CD4-positive, alpha-beta memory T cell (primary cell): ENCODE measurements at places on chromosomes 7 and 10. TPM values are rescaled to one million over a fixed set of nuclear protein-coding genes. Genes with fewer than 3 reads are reported as not detected.

GRCh38 chr7:96127746-96128145 is 194.2 kb downstream of the SLC25A13 start:
- no peak overlapping the region for H3K4me3 ChIP-seq
- no peak overlapping the region for H3K27ac ChIP-seq
- H3K4me1 ChIP-seq = no peaks in the 10 kb centered on the region
- no peak for DNase-seq
- H3K27me3 ChIP-seq = no peaks in the 10 kb centered on the region
- H3K36me3 ChIP-seq = no peaks in the 10 kb centered on the region

- H3K36me3 ChIP-seq = no peaks in the 10 kb centered on the region
- H3K4me1 ChIP-seq = no peaks in the 10 kb centered on the region
- no peak overlapping the region for H3K27ac ChIP-seq
- H3K27me3 ChIP-seq = no peaks in the 10 kb centered on the region
- DNase-seq = no peak
- no peak overlapping the region for H3K4me3 ChIP-seq
Observed at GRCh38 chr7:117683430-117684175, 189.6 kb downstream of the CTTNBP2 start.

GRCh38 chr7:83248000-83248399 is 85.3 kb upstream of the PCLO start:
- no peak overlapping the region for H3K4me3 ChIP-seq
- no peaks in the 10 kb centered on the region for H3K4me1 ChIP-seq
- no peak for DNase-seq

DNA sequence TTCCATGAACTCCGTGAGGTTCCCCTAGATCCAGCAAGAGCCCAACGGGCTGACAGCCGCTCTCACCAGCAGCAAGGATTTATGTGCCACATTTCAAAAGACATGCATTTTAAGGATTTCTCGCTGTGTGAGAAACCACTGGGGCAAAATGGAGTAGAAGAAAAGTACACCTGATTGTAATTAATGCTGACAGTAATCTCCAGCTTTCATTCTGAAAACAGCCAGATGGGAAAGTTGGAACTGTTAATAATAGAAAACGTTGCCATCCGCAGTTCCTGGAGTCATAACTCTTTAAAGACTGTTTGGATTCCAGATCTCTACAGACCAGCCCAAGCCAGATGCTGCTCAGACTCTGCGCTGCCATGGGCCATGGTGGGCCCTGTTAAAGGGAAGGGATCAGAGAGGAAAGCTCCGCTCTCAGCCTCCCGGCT is 216.9 kb upstream of the GLI3 start:
- no peak for DNase-seq
- no peaks in the 10 kb centered on the region for H3K4me1 ChIP-seq
- no peaks in the 10 kb centered on the region for H3K36me3 ChIP-seq

GRCh38 chr10:43013065-43013464 is 63.8 kb upstream of the RET start:
- no peak overlapping the region for H3K27ac ChIP-seq
- DNase-seq = no peak
- no peaks in the 10 kb centered on the region for H3K36me3 ChIP-seq
- no peaks in the 10 kb centered on the region for H3K4me1 ChIP-seq
- no peaks in the 10 kb centered on the region for H3K27me3 ChIP-seq
- H3K4me3 ChIP-seq = no peak overlapping the region

GRCh38 chr7:158016180-158017097 is 571.2 kb downstream of the PTPRN2 start:
- DNase-seq = no peak
- no peak overlapping the region for H3K27ac ChIP-seq
- no peaks in the 10 kb centered on the region for H3K36me3 ChIP-seq
- no peaks in the 10 kb centered on the region for H3K27me3 ChIP-seq
- H3K4me1 ChIP-seq = peaks cover 7% of the 10 kb centered on the region
- H3K4me3 ChIP-seq = no peak overlapping the region

- H3K27ac ChIP-seq = no peak overlapping the region
- no peaks in the 10 kb centered on the region for H3K4me1 ChIP-seq
- no peaks in the 10 kb centered on the region for H3K27me3 ChIP-seq
- DNase-seq = no peak
- no peaks in the 10 kb centered on the region for H3K36me3 ChIP-seq
Observed at GRCh38 chr10:4270116-4270515, 485.1 kb upstream of the KLF6 start.

DNA sequence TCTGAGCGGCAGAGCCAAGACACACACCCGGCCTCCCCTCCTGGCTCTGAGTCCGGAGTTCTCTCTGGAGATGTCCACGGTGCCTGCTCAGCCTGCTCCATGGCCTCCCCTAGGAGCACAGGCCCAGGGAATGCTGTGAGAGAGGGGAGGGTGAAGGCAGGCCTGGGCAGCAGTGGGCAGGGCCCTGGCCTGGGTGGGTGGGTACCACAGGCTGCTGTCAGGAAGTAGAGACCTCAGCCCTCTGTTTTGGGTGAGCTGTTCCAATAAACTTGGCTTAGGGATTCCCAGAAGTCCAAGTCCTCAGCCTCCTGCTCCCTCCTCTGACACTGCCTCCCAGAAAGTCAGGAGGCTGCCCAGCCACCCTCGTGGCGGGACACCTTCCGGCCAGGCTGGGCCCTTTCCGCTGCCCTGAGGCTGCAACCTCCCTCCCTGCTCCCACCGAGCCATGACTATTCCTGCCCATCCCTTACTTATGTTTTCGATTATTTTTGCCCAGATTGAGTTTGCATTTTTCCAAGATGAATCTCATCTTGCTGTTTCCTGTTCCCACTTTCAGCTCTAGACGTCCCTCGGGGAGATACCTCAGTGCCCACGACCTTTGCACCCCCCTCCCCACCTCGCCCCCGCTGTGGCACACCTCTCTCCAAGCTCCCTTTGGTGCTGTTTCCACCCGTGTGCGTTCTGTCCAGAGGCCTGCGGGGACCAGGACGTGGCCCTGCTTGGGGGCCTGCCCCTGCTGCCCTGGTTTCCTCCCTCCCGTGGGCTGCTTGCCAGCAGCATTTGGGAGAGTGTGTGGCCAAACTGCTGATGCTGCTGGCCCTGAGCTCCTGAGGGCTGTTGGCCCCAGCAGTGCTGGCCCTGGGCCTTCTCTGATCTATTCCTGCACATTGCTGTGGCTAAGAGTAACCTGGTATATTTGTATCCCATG is 5.8 kb upstream of the POLM start:
- no peak for DNase-seq
- no peaks in the 10 kb centered on the region for H3K27me3 ChIP-seq
- H3K4me3 ChIP-seq = no peak overlapping the region
- H3K36me3 ChIP-seq = no peaks in the 10 kb centered on the region
- H3K27ac ChIP-seq = no peak overlapping the region
- no peaks in the 10 kb centered on the region for H3K4me1 ChIP-seq

DNA sequence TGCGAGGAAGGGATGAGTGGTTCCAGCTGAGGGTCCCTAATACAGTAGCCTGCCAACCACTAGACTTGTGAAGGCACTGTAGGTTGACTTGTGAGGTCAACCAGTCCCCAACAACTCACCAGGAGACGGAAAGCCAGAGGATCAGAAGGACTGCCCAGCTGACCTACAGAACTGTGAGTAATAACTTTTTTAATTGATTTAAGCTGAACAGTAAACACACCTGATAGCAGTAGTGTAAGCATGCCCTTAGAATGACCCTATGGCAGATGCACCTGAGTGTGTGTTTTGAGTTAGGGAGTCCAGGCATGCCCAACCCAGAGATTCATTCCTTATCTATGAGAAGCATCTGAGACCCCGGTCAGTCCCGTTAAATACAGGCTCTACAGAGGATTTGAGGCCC is 14.1 kb downstream of the PRLHR start:
- no peak overlapping the region for H3K4me3 ChIP-seq
- no peaks in the 10 kb centered on the region for H3K36me3 ChIP-seq
- no peaks in the 10 kb centered on the region for H3K27me3 ChIP-seq
- no peak overlapping the region for H3K27ac ChIP-seq
- DNase-seq = no peak

DNA sequence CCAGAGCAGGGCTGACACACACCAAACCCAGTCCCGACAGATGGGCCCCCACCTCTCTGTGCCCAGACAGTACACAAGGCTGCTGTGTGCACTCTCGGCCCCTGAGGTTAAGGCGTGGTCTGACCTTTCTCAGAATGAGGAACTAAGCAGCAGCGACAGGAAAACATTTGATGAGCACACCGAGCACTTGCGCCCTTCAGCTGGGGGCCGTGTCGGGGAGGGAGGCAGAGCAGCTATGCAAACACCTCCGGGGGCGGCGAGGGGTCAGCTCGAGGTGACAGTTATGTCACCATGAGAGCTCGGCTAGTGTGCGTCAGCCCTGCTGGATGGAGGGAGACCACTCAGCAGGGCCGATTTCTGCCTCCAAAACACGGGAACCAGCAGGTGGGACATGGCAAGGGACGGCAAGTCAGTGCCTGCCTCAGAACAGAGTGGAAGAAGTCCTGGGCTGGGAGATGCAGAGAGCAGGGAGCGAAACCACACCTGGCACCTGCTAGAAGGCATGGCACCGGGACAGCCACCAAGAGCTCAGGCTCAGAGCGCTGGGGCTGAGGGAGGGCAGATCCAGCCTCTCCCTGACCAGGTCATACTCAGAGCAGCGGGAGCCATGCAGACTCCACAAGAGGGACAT is 57.4 kb downstream of the CHST15 start:
- H3K27ac ChIP-seq = no peak overlapping the region
- no peaks in the 10 kb centered on the region for H3K27me3 ChIP-seq
- H3K4me1 ChIP-seq = peaks cover 7% of the 10 kb centered on the region
- no peaks in the 10 kb centered on the region for H3K36me3 ChIP-seq
- no peak overlapping the region for H3K4me3 ChIP-seq
- DNase-seq = no peak

DNA sequence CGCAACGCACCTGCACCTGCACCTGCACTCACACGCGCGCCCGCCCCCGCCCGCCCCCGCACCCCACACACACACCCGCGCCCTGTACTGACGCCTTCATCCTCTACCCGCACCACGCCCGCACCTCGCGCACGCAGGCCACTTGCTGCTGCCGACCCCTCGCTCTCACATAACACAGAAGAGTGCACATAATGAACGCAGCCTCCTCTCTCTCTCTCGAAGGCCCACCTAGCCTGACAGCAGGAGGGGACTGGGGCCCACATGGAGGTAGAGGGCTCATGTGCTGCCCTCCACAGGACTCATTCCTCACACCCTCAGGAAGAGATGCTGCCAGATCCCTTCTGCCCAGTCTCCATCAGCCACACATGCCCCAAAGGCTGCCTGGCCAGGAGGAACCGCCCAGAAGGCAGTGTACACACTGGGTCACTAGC is 432 bp upstream of the CAMK2B start:
- no peak for DNase-seq
- no peaks in the 10 kb centered on the region for H3K4me1 ChIP-seq
- peaks cover 6% of the 10 kb centered on the region for H3K27me3 ChIP-seq
- no peak overlapping the region for H3K27ac ChIP-seq
- H3K4me3 ChIP-seq = no peak overlapping the region

DNA sequence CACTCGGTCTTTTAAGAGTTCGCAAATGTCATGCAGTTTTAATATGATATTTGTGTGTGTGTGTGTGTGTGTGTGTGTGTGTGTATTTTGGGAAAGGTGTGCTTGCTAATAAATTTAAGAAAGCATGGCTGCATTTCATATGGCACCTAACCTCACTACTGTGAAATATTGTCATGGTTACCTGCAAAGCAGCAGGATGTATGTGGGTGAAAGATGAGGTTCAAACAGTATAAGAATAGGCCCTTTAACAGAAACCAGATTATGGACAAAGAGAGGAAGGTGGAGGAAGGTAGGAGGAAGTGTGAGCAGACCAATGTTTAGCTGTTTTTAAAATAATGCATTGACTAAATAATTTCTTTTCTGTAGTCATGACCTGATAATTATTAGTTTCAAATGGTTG is 73.5 kb upstream of the CACNA2D1 start:
- no peak for DNase-seq
- no peak overlapping the region for H3K4me3 ChIP-seq
- H3K27ac ChIP-seq = no peak overlapping the region
- H3K36me3 ChIP-seq = no peaks in the 10 kb centered on the region
- no peaks in the 10 kb centered on the region for H3K27me3 ChIP-seq
- H3K4me1 ChIP-seq = no peaks in the 10 kb centered on the region

DNA sequence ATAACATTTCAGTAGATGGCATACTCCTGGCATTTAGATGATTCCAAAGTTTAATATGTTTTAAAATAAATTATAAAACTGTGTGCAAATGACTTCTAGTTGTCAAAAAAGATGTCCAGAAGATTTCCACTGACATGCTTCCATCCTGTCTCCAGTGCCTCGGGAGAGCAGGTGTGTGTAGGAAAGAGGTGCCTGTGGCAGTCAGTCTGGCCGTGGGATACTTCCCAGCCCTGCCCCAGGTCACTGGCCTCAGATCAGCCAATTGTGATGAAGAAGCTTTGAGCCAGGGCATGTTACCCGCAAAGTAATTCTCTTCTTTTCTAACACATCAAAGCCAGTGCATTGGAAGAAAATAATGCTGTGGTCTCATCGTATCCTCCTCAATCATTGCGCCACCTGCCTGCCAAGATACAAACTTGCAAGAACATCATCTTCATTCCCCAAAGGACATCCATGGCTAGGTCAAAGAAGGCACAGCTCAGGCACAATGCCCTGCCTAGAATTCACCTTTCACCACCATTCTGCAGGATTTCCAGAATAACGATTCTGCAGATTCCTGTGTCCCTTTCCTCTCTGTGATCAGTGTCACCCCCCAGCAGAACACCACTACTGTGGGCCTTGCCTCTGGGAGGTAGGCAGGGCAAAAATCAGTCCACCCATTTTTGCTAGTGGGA is 6.3 kb upstream of the KCNMA1 start:
- H3K27ac ChIP-seq = no peak overlapping the region
- no peaks in the 10 kb centered on the region for H3K36me3 ChIP-seq
- H3K27me3 ChIP-seq = peaks cover 5% of the 10 kb centered on the region
- H3K4me1 ChIP-seq = no peaks in the 10 kb centered on the region

DNA sequence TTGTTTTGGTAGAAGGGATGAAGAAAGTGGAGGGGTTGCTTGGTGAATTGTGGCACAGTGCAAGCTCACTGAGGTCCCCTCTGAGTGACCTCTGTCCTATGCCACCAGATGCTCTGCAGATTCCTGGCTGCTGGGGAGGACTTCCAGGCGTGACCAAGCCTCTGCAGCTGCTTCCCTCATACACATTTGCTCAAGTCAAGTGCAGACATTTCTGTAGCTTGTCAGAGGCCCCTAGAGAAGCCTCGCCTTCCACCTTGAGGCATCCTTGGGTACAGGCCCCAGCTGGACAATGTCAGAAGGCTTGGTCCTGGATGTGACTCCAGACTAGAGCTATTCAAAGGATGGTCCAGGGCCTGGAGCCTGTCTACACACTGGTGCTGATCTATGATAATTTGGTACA is 464.2 kb downstream of the PLXNA4 start:
- no peaks in the 10 kb centered on the region for H3K4me1 ChIP-seq
- H3K27me3 ChIP-seq = no peaks in the 10 kb centered on the region
- H3K36me3 ChIP-seq = no peaks in the 10 kb centered on the region
- no peak overlapping the region for H3K4me3 ChIP-seq

The ACSL5 gene
- 51.8 TPM for total RNA-seq

The RSPH10B2 gene
- total RNA-seq = 0.70 TPM

The CPA1 gene
- total RNA-seq = not detected

The OPN4 gene
- not detected for total RNA-seq

The TCTN3 gene
- total RNA-seq = 20.5 TPM

The HOXA7 gene
- total RNA-seq = not detected

The AZGP1 gene
- total RNA-seq = not detected

The TRPV5 gene
- not detected for total RNA-seq

The ADCY1 gene
- total RNA-seq = not detected

The AKR1E2 gene
- total RNA-seq = 9.8 TPM

The OLAH gene
- total RNA-seq = not detected

The SLC39A12 gene
- total RNA-seq = not detected

The KAZALD1 gene
- total RNA-seq = not detected

The ATRNL1 gene
- total RNA-seq = 0.50 TPM

The SCIN gene
- 0.25 TPM for total RNA-seq

The RAB11FIP2 gene
- total RNA-seq = 23.5 TPM

The UCMA gene
- total RNA-seq = not detected

The PIP gene
- not detected for total RNA-seq
